ENCODE measurements at places on chromosomes 1 and 21.

DNA sequence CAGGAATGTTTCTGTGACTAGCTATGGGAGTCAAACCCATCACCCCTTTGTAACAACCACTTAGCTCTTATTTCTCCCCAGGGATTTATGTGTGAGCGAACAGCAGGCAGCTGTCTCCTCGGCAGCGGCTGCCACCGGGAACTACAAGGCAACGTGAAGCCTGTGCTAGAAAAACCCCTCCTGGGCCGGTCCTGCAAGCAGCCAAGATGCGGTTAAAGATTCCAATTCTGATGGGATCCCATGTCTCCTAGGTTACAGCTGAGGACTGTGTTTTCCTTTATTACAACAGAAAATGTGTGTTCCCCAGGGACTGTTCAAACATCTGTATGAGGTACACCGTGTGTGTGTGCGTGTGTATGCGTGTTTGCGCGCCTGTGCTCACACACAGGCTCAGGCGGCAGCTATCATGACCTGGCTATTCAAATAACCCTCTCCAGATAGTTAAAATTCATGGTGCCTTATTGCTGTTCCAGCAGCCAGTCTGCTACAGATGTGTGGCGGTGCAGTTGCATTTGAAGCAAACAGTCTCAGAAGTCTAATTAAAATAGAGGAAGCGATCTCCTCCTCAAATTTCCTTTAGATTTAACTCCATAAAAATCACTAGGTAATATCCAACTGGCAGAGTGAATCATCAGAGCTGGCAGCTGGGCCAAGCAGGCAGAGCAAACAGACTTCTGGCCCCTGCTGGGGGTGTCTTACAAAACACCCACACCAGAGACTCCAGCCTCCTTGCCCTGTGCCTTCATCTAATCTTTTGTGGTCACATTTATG, 68.0 kb downstream of the LMX1A start:
- no peak for DNase-seq

- no peak for DNase-seq
Measured at GRCh38 chr1:184199438-184200085, 148.0 kb downstream of the TSEN15 start.

- no peak for DNase-seq
Measured at GRCh38 chr1:198423673-198424072, 116.8 kb downstream of the ATP6V1G3 start.

- no peak for DNase-seq
Measured at GRCh38 chr1:186418503-186418902, 42.4 kb downstream of the PDC start.

DNA sequence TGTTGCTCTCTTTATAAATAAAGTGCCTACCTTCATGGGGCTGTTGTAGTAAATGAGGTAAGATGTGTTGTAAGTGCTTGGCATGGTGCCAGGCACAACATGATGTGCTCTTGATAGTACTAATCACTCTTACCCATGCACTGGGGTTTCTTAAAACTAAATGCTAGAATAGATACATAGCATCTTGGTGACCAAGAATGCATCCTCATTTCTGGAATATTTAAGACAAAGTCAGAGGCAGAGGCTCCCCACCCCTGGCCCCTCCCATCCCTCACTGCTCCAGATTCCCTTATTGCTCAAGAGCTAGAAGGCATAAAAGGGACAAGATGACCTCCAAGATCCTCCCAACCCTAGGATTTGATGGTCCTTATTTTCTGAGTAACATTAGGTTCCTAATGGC, 61.3 kb downstream of the GLUL start:
- no peak for DNase-seq

- DNase-seq, result no peak
Measured at GRCh38 chr1:167104256-167104633, 10.4 kb downstream of the STYXL2 start.

GRCh38 chr1:4418021-4418420, 236.4 kb upstream of the AJAP1 start:
- no peak for DNase-seq

DNA sequence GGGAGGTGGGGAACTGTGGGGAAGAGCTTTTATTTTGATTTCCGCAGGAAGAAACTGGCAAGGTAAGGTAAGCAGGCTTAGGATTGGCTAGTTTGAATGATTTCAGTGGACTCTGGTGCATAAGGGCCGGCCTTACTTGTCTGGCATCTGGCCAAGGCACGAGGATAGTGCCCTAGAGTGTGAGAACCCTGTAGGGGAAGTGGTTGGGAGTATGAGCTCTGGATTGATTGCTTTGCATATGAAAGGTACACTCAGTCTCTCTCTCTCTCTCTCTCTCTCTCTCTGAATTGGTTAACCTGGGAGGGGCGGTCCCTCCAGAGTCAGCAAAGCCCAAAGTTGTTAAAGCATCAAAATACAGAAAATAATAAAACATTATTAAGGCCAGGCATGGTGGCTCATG, 463.0 kb downstream of the SIPA1L2 start:
- no peak for DNase-seq

DNA sequence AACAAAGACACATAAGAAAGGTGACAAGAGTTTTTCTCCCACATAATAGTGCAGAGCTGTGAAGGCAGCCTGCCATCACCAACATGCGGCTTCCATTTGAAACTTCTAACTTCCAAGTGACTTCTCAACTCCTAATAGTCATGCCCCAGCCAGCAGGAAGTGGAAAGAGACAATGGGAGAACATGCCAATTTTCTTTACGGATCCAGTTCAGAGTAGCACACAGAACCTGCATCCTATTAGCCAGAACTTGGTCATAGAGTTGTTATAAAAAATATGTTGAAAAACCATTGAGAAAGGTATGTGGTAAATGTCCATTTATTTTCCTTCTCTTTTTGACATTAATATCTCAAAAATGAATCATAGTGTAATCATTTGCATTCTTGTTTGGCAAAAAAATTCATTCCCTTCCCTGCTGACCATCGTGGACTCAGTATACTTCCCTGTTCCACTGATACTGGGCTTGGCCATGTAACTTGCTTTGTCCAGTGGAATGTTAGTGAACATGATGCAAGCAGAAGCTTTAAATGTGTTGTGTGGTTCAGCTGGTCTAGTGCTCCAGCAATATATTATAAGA, 197.4 kb downstream of the SEC16B start:
- DNase-seq, result no peak

GRCh38 chr1:187281085-187281484, 452.3 kb downstream of the PLA2G4A start:
- DNase-seq, result no peak

DNA sequence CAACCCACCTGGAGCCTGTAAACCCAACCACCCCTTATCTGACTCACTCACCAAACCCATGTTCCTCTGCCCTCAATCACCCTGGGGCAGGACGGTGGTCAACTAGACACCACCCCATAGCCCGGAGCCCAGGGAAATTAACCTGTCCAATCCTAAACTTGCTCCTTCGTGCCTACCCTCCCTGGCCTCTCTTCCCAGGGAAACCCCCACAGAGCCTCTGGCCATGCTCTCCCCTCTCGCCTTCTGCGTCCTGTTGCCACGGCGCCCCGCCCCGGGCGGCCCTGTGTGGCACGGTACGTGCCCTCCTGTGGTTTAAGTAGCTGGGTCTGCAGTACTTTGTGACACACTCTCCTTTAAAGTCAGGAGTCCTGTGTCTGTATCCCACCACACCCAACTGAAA, 4.0 kb upstream of the FTCD start:
- DNase-seq, result no peak

DNA sequence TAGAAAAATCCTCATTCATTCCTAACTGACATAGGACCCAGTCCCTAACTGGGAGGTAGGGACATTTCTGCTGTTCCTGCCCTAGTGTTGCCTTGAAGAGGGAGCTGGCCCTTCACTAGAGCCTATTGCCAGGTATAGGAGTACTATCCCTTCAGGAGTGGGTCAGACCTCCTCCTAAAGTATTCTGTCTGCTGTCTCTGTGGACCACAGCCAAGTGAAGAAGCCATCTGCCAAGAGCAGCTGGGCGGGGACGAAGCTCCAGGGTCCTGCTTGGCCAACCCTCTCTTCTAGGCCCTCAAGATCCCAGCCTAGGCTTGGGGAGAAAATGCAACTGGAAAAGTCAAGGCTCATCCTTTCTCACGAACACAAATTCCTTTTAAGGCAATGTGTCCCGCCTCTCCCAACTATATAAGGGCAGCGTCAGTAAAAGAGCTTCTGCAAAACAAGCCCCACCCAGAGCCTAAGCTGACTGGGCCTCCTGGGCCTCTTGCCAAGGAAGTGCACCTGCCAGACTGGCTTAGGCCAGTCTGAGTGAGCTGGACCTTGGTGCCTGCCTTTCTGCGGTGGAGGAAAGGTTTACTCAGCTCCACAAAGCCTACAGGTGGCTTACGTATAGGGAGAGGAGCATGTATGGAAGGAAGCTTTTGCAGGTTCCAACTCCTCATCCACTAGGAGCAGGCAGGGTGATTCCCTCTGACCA, 638 bp upstream of the TUFT1 start:
- no peak for DNase-seq

DNA sequence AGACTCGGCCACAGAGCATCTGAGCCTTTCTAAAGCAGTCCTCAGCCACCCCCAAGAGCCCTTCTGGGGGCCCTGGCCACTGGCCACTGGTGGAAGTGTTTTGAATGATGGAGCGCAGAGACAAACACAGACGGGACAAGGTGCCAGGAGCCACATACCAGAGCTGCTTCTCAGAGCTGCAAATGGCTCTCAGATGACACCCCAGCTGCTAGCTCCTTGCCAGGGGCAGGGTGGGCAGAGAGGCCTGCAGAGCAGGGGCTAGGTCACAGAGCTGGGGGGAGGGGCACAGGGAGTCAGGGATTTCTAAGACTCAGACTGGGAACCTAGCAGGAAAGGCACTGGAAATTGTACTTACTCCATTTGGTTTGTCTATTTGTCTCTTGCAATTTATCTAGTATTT, 30.4 kb downstream of the KCNN3 start:
- DNase-seq, result no peak

GRCh38 chr1:1777583-1777899, 729 bp downstream of the NADK start:
- DNase-seq, result no peak

- DNase-seq, result no peak
Measured at GRCh38 chr1:152013664-152014237, 20.1 kb upstream of the S100A10 start.

Measured in stimulated activated CD4-positive, alpha-beta T cell treated with anti-CD3 and anti-CD28 coated beads, Interleukin-15, amount 100 ng/mL, for 1 hour (primary cell).